Inflammatory macrophage treated with lipopolysaccharide for 1 hour (primary cell): ENCODE measurements at places on chromosomes 5 and 9.

- DNase-seq = peak; percentile 22
These were observed 80.4 kb upstream of the ADAMTSL1 start for GRCh38 chr9:18393340-18394130.

DNA sequence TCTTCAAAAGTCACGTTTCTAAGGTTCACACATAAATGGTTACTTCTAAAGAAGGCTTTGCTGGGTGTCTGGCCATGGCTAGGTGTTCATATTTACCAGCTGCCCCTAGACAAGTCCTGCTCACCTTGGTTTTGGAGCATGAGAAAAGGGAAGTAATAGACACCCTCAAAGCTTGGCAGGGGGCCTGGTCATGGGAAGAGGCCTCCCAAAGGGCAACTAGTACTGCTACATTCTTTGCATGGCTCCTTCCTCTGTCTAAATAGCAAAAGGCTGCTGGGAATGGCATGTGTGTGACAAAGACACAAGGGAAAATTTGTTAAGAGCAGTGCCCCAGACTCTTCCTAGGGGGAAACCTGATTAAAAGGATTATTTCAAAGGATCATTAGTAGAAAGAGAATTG lies 93.4 kb downstream of the NRG2 start:
- DNase-seq = no peak

- DNase-seq = no peak
These were observed 133.3 kb downstream of the MACROH2A1 start for GRCh38 chr5:135265497-135266302.

DNA sequence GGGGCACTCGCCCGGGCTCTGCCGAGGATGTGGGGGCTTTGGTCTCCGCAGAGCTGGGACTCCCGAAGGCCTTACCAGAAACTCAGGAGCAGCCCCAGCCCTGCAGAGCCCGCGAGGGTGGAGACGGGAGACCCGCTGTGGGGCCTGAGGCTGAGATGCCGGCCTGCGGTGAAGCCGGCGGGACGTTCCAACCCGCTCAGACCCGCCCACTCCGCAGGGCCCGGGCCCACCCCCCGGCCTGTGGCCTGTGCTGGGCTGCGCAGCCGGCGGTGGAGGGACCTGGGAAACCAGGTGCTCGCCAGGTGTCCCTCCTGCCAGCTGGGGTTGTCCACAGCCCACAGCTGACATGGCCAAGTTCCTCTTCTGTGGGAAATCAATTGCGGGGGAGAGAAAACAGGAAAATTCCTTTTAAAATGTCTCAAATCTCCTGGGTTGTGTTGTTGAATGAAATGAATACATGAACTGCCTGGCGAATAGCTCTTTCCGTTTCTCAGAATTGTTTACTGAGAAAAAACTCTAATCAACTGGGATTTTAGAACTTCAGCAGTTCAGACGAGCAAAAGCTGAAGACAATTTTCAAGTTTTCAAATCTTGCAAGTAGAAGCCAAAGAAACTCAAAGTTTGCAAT lies 49.0 kb upstream of the IRX4 start:
- DNase-seq = no peak

DNA sequence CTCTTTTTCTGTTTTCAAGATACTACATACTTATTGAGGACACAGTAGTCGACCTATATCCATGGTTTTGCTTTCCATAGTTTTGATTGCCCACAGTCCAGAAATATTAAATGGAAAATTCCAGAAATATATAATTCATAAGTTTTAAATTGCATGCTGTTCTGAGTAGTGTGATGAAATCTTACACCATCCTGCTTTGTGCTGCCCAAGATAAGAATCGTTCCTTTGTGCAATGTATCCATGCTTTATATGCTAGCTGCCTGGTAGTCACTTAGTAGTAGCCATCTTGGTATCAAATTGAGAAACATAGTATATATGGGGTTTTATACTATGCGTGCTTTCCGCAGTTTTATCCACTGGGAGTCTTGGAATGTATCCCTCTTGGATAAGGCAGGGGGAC lies 59.0 kb downstream of the CWC27 start:
- DNase-seq = no peak

DNA sequence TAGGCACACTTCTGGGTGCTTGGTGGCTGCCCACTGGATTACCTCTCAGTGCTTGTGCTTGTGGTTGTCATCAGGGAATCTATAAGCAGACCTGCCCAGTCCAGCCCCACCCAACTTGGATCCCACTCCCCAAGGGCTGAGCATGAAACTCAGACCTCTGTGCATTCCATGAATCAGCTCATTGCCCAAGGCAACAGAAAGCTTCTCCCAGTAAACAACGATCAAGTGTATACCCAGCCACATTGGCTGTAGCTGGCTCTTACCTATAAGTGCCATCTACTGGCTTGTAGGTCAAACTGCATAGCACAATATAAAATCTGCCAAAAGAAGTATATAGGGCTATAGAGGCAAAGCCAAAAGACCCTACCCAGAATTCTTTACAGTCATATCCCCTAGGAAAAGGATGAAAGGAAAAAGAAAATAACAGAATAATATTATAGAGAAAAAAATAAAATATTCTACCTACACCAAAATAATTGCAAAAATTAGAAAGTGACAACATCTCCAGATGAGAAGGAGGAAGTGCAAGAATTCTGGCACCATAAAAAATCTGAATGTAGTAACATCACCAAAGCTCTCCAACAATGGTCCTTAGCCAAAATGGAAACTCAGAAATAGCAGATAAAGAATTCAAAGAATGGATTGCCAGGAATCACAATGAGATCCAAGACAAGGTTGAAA lies 321.0 kb upstream of the TRPC7 start:
- DNase-seq = no peak
